ENCODE measurements at places on chromosomes 1 and 21.

DNA sequence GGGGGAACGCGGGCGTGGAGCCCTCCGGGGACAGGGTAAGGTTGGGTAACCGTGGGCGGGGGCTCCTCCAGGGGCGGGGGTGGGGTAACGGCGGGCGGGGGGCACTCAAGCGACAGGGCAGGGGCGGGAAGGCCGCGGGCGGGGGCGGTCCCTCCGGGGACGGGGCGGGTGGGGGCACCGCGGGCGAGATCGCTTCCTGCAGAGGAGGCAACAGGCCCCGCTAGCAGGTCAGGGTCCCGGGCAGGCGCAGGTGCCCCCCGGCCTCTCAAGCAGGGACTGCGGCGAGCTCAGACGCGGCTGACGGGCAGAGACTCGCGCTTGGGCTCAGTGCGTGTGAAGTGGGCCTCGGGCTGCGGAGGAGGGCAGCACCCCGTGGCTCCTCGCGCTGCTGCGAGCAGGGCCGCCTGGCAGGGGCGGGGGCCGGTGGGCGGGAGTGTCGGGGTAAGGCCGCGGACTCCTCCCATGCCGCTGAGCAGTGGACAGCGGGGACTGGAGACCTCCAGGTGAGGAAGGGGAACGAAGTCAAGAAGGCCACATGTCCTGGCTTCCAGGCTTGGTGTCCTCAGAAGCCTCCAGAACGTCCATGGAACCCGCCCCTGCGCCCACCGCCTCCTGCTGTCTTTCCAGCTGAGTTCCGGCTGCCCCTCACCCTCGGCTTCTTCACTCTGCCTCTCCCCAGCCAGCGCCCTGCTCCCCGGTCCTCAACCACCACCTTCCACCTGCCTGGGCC, 627 bp upstream of the GNB1 start:
- peak; percentile 77 for DNase-seq

DNA sequence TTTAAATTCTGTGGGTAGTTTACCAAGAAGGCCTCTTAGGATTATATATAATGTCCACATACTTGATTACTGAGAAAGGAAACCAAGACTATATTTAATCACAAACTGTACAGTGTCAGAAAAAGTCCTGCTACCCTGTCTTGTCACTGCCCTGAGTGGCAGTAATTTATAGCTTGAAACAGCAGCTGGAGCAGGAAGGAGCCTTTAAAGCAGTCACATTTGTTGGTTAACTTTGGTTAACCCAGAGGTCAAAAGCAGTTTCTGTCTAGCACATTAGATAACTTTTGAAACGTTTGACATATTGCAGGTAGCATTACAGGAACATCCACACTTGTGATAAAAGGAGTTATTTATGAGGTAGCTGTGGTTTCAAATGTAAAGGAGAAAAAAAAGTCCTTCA, 161.7 kb downstream of the ROR1 start:
- DNase-seq = no peak

GRCh38 chr1:90709535-90709934, 7.6 kb downstream of the BARHL2 start:
- DNase-seq = no peak

- DNase-seq = no peak
These were observed 309.4 kb downstream of the NFIA start for GRCh38 chr1:61391730-61392129.

DNA sequence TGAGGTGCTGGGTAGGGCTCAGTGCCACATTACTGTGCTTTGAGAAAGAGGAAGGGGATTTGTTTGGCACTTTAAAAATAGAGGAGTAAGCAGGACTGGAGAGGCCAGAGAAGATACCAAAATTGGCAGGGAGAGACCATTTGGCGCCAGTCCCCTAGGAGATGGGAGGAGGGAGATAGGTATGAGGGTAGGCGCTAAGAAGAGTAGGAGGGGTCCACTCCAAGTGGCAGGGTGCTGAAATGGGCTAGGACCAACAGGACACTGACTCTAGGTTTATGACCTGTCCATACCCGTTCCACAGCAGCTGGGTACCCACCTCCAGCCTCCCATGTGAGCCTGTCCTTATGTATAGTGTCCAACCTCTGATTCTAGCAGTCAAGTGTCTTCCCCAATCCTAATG, 1.0 kb upstream of the CRTC2 start:
- no peak for DNase-seq

DNA sequence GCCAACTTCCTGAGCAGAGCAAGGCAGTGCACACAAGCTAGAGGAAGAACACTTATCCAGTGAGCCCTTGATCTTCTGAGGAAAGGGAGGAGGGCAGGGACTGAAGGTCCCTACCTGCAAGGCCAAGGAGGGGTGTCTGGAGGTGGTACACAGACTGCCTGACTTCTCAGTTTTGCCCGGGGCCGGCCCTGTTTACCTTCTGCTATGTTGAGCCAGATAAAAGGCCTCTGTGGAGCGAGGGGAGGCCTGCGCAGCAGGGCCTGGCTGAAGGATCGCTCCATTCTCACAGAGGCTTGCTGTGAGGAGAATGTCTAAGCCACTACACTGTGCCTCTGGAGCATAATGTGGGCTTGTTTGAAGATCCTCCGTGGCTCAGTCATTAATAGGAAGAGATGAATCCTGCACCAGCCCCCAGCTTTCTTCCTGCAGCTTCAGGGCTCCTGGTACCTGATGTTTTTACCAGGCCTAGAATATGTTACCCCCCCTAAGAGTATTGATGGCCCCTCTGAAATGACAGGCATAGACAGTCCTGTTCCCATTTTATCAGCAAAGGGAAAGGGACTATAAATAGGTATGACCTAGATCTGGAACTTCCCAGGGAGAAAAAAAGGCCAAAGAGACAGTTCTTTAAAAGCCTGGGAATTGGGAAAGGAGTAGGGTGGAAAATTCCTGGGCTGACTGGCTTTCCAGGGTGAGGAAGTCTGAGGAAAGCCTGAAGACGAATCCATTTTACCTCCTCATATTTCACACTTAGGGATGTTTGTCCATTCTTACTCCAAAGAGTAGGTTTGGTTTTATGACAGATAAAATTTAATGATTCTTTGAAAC, 4.7 kb downstream of the POGK start:
- no peak for DNase-seq

DNA sequence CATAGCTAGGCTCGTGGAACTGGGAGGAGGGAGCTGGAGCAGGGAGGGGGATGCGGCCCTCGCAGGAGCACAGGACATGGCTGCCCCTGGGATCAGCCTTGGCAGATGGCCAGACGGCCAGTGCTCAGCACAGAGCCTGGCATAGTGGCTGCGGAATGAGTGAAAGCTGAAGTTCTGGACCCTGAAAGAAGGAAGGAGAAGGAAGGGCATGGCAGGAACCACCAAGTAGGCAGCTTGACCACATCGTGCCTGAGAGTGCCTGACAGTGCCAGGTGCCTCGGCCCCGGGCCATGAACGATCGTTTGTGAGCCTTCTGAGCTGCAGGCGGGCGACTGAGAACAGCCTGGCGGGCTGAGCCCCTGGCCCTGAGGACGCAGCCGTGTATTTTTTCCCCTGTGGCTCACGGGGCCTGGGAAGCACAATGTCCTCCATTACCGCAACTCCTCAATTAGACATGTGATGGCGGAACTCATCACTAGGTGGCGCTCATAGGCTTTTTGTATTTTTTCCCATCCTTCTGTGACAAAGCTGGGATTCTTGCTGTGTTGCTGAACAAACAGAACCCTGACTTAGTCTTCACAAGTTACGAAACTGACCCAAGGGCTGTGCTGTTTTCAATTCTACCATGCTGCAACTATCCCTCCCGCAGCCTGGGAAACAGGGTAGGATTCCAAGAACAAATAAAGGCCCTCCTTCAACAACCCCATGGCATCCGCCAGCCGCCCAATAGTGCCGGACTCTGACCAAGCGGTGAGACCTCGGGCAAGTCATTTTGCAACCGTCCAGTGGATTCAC, 29.9 kb upstream of the TMEM61 start:
- peak; percentile 27 for DNase-seq

GRCh38 chr21:41894922-41895557, 15.9 kb upstream of the PRDM15 start:
- DNase-seq = no peak

GRCh38 chr1:232150770-232151548, 479.0 kb downstream of the SIPA1L2 start:
- no peak for DNase-seq

GRCh38 chr21:42277593-42277992, 37.6 kb downstream of the TFF3 start:
- DNase-seq = no peak

- peak; percentile 63 for DNase-seq
These were observed 46.5 kb upstream of the COA6 start for GRCh38 chr1:234326497-234327366.

GRCh38 chr1:9701665-9702064, 50.1 kb downstream of the PIK3CD start:
- DNase-seq = no peak

DNA sequence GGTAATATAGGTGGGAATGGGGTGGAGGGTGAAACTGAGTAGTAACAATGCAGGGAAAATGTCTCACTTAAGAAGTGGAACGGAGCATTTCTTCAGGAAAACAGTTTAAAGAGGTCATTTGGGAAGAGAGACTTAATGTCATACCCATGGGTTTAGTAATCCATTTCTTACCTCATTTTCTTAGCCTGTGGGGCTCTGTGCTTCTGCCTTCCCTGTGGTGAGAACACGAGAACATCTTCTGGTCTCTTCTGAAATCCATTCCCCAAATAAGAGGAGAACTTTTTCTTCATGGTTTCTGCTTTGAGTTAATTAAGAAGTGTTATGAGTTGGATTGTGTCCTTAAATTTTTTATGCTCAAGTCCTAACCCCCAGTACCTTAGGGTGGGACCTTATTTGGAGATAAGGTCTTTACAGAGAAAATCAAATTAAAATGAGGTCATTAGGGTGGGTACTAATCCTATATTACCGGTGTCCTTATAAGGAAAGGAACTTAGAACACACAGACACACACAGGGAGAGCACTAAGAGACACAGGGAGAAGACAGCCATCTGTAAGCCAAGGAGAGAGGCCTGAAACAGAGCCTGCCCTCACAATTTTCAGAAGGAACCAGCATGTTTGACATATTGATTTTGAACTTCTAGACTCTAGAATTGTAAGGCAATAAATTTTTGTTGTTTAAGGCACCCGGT, 5.4 kb downstream of the CCDC190 start:
- DNase-seq = no peak

DNA sequence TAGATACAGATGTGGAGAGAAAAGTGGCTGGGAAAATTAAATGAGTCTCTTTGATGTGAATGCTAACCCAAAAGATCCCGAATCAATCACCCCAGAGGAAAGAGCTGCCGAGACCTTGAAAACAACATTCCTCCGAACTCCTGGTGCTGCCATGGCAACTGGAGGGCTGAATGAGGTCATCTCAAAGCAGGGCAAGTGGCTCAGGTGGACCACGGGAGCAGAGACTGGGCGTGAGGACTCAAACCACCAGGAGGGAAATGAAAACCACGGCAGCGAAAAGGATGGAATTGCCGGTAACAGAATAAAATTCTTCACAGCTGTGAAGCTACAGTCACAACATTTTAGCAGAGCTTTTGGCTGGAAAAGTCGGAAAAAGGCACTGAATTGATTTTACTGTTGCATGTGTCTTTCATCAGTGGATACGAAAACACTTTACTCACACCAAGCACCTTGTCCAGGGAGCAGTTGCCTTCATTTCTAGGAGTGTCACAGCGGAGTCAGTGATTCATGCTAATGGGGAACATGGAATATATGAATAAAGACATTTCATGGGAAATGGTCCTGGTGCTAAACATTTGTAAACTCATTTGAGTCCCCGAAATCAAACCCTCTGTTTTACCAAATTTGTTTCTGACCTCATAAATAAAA, 23.2 kb upstream of the BECN2 start:
- DNase-seq = no peak

- no peak for DNase-seq
These were observed 51.0 kb upstream of the LHX8 start for GRCh38 chr1:75083223-75083622.

DNA sequence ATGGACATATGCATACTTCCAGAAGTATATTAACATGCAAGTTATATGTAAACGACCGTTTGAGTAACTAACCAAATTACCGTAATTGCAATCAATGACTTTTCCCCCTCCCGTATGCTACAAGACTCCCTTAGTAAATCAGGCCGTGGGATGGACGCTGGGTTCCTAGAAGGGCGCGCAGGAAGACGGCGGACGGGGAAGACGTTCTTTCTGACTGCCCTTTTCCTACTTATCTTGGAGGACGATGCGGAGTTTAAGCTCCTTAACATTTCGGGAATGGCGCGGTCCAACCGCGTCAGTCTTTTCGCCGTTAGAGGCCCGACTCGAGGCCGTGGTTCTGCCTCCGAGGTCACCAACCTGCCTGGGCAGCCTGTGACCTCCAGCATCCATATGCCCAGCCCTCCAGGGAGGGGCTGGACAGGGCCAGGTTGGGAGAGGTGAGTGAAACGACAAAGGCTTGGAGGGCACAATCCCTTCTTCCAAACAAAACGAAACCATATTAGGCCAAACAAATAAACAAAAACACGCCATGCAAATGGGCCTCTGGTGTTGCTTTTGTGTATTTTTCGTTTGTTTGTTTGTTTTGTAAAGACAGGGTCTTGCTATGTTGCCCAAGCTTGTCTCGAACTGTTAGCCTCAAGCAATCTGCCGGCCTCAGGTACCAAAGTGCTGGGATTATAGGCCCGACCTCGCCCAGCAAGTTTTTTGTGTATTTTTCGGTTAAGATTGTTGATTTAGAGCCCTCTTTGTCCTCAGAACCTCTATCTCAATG, 873 bp upstream of the PI4KB start:
- DNase-seq = no peak

DNA sequence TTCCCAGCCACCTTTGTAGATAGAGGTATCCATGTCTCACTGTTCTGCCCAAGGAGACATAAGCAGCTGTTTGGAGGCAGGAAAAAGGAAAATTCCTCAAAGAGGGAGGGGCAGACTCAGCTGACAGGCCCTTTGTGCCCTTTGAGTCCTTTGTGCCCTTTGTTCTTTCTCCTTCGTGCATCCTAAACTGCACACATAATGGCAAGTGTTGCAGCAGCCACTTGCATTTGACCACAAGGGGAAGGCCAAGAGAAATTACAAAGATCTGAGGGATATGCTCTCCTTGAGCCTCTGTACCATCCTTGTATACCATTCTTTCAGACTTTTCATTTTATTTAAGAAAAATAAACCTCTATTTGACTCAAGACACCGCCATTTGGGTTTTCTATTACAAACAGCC, 71.8 kb upstream of the PKN2 start:
- DNase-seq = no peak

DNA sequence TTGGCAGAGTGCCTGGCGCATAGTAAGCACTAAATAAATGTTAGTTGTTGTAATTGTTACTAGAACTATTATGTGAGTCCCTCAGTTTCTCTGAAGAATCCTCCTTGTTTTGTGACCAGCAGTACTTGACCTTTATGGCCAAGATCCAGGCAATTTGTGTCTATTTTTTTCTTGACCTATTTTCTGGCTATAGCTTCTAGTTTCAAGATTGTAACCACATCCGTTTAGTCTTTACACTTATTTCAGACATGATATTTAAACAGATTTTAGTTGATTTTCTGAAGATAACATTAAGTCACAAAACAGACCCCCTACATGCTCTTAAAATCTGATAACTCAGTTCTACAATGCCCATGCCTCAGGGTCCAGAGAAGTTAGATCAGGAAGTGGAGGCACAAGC, 50.3 kb downstream of the CDC7 start:
- no peak for DNase-seq

DNA sequence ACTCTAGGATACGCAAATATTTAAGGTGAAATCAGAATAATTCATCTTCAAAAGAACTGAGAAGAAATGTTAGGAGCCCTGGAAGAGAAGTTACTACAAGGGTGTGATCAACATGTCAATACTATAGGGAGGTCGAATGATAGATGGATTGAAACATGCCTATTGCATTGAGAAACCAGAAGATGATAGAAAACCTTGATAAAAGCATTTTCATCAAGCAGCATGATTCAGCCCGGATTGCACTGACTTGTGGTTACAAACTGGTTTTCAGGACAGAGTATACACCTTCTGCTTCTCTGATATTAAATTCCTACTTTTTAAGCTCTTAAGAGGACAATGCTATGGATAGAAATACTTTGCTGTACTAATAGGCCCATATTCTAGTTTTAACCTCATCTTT, 164.2 kb downstream of the FMN2 start:
- no peak for DNase-seq
